NCI-H2081 (cell line): ENCODE measurements at places on chromosomes 3 and 15.
A peak's percentile ranks its signal among the peaks of the same experiment; 100 is the strongest.

GRCh38 chr3:64398006-64398405 is 172.7 kb upstream of the PRICKLE2 start:
- DNase-seq, result no peak

DNA sequence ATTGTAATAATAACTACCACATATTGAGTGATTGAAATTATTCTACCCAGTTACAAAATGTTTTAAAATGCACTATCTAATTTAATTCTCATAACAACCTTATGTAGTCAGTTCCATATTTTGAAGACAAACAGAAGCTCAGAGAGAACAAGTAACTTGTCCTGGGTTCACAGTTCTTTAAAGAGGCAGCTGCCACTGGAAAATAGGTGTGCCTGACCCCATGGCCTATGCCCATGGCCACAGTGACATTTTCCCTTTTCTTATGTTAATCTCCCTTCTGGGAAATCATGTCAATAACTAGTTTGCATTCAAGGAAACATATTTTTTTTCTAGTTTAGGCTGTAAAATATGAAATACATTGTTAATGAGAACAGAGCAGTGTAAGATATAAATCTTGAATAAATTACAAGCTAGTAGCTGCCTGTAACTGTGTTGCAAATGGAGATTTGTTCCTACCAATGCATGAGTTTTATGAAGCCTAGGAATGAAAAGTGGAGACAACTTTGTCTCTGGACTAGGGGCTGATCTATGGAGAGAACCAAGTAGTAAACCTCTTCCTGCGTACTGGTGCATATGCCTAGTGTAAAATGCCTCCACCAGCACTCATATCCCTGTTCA is 1018.0 kb downstream of the NTRK3 start:
- DNase-seq, result no peak

DNA sequence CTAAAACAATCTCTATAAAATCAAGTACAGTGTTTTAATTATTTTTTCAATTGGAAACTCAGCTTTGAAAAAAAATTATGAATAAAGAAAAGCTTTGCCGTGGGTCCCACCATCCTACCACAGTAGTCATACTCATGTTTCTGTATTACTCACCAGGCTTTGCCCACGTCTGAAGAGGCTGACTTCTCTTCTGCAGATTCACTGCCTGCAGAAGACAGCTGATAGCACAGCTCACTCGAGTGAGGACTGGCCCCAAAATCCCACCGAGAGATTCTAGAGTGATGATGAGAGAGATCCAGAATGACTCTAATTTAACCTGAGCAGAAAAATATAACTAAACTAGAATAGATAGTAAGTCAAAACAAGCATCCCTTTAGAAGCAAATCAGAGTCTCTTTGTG is 11.9 kb downstream of the C2CD4B start:
- DNase-seq, result no peak

GRCh38 chr3:77039606-77040171 is at the start of gene ROBO2:
ROBO2 (plus strand) TSS chr3:77040099; CDS start chr3:77040786, 687 bp downstream.
- peak; percentile 73 for DNase-seq

DNA sequence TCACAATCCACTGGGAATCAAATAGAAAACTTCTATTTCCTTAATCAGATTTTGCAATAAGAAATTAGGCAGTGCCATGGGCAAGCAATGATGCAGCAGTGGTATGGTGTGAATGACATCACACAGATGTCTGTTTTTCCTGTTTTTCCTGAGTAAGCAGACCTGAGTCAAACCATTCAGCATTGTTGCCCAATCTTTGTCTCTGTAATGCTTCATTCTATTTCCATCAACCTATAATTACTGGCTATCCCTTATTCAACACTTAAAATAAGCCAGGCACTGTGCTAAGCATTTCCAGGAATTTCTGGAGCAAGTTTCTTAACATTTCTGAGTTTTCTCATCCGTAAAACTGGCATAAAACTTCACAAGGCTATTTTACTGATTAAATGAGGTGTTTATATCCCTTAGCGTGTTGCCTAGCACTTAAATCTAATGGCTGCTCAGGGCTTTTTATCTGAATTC is 11.3 kb upstream of the OXSR1 start:
- peak; percentile 25 for DNase-seq
